Stimulated activated CD4-positive, alpha-beta T cell treated with anti-CD3 and anti-CD28 coated beads, Interleukin-15, amount 100 ng/mL, for 1 hour (primary cell): ENCODE measurements at places on chromosomes 13 and 19.

DNA sequence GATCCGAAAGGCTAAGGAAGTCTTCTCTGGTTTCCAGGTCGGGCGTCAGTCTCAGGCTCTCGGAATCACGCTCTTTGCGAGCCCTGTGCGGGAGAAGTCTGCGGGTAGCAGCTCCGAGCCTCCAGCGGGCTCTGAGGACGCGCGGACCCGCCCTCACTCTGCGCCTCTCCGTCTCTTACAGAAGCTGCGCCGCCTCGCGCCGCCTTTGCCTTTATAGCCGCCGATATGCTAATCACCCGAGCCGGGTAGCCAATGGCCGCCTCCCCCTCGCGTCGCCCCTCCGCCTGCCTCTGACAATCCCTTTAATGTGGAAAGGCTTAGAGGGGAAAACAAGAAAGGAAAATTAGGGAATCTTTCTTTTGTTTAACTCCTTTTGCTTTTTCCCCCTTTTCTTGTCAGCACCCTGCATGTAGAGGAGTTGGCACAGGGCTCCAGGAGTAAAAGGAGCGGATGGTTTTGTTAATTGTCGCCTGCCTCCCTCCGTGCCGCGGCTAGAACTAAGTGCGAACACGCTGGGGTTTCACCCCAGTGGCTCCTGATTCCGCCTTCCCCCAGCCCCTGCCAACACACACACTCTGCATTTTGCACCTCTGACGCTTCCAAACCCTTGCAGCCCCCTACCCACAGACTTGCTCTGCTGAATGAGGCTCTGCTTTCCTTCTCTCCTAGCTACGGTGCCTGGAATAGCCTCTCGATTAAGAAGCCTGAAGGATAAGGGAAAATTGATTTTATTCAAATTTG, at the start of gene PCDH8:
TSS of gene PCDH8 (minus strand) at position 186 of the 741 bp plus-strand sequence. CDS start 204 bp downstream, outside the sequence.
- DNase-seq = no peak

DNA sequence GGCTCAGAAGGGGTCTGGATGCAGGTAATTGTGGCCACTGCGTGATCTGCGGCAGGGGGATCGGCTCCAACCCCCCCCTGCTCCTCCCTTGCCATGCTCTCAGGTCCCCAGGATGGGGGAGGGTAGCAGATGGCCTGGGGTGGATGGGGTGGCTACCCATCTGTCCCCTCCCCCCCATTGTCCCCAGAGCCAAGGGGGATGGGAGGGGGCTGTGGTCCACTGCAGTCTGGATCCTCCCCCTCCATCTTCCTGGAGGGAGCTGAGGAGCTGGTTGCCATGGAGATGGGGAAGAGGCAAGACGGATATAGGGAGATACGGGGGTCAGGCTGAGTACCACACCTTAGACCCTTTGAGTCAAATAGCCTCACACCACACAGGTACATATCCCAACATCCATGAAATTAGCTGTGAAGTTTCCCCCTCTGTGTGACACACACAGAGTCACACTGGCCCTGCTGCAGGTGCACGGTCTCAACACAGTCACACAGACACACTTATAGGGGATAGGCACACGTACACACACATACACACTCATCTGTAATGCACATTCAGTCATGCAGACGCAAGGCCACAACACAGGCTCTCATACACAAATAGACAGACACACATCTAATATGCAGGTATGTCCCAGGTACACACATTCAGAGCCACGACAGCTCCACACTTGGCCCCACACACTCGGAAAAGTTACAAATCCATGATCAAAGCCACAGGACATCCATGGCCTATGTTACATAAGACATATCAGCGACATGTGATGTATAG, 1.8 kb upstream of the NOVA2 start:
- no peak for DNase-seq

DNA sequence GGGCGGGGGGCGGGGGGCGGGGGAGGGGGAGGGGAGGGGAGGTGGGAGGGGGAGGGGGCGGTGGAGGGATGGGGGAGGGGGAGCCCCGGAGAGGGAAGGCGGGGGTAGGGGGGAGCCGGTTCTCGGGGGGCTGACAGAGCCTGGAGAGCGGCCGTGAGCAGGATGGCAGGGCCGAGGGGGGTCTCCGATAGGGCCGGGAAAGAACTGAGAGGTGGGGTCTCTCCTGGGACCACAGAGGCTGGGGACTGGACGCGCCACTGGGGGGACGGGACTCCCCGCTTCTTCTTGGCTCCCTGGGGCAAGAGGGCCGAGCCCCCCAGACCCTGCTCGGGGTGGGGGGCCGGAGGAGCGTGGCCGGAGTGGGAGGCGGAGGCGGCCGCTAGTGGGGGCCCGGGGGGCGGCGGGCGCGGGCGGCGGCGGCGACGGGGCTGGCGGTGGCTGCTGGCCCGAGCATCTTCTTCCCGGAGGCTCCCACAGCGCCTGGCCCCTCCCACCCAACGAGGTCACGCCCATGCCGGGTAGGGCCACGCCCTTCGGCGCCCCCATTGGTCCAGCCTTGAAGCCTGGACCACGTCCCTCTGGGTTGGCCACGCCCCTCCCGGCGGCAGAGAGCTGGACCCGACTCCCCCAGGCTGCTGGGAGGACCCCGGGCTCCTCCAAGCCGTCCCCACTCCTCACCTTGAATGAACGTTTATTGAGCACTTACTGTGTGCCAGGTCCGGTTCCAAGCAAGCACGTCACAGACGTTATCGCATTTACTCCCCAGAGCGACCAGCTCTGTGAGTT, at the start of gene NOVA2:
TSS of gene NOVA2 (minus strand) at position 313 of the 786 bp plus-strand sequence. CDS start 514 bp downstream, outside the sequence.
- DNase-seq = no peak

DNA sequence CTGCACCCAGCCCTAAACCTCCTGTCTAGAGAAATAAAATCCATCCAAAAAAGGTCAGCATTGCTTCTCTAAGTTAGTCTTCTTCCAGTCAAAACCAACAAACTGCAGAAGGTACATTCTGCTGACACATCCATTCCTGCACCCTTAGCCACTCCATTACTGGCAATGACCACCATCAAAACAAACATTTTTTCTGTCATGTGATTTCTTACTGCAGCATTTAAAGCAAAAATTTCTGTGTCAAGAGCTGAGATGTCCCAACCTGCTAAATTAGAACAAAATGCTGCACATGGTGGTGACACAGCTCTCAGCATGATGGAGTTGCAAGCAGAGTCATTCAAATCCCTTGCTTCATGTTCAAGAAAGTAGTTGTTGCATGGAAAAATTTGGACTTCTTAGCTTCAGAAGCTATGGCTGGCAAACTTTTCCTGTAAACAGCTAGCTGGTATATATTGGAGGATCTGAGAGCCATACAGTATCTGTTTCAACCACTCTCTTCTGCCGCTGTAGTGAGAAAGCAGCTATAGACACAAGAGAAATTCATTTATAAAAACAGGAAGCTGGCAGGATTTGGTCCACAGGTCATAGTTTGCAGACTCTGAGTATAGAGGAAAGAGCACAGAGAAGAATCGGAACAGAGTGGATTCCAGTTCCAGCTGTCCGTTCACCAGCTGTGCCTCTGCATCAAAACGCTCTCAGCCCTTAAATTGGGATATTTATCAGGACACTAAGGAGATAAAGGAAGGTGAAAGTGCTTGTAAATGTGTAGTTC, 17.4 kb downstream of the RUBCNL start:
- DNase-seq = no peak

DNA sequence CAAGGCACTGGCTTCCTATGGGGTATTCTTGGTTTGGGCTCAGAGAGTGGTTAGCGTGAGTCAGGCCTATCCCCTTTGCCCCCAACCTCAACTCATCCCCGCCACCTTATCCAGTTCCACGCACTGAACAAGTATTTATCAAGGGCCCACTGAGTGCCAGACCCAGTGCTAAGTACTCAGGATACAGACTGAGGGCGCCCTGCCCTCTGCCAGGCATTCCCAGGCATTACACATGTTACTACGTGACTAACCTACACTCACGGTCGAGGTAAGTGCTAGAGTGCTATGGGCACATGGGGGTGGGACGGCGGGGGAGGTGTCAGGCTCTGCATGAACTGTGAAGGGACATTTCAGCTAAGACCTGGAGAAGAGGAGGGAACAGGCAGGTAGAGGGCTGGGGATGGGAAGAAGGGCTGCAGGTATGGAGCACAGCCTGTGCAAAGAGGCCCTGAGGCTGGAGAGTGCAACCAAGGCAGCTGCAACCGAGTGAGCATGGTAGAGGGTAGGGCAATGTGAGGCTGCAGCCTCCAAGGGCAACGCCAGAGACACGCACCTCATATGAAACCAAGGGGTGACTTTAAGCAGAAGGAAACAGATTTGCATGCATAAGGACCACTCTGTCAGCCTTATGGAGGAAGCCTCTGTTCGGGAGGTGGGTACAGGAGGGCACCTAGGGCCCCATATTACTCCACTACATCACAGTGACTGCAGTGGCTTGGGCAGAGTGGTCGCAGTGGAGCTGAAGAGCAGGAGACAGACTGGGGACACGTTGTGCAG, 22.5 kb downstream of the DHRS12 start:
- DNase-seq = no peak

DNA sequence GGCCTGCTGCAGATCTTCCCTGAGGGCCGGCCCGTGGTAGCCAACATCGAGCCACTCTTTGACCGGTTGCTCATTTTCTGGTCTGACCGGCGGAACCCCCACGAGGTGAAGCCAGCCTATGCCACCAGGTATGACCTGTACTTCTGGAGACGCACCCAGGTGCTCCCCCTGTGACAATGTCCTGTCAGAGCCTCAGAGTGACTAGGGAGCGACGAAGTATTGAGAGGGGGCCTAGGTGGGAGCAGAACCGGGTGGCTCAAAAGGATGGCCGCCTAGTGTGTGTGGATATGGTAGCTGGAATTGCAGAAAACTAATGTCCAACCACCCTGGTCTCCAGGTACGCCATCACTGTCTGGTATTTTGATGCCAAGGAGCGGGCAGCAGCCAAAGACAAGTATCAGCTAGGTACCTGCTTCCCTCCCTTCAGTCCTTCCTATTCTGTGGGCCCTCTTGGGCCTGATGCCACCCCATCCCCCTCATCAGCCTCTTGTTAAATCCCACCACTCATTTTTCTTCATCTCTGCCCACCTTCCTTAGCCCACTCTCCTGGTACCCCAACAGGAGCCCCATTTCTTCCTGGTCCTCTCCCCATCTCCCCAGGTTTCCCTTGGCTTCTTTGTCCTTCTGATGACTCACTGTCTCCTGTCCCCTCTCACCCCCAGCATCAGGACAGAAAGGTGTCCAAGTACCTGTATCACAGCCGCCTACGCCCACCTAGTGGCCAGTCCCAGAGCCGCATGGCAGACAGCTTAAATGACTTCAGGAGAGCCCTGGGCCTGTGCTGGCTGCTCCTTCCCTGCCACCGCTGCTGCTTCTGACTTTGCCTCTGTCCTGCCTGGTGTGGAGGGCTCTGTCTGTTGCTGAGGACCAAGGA, 8.4 kb downstream of the EGLN2 start:
- DNase-seq = no peak

DNA sequence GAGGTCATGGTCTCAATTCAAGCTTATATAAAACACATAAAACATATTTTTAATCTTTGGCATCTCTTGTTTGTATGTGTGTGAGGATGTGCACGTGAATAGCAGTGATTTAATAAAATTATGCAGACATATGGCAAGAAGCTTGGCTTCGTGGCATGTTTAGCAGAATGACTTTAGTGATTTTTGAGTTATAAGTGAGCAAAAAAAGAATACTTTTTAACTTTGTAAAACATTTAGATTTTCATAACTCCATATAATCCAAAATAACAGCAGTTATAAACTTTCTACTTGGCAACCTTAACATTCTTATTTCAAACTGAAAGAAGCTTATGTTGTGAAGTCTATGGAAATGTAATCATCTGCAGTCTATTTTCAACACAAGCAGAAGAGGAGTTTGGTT, 120.6 kb downstream of the SLITRK1 start:
- no peak for DNase-seq

- DNase-seq = no peak
Measured at GRCh38 chr13:49217962-49218492, 2.1 kb upstream of the MLNR start.

DNA sequence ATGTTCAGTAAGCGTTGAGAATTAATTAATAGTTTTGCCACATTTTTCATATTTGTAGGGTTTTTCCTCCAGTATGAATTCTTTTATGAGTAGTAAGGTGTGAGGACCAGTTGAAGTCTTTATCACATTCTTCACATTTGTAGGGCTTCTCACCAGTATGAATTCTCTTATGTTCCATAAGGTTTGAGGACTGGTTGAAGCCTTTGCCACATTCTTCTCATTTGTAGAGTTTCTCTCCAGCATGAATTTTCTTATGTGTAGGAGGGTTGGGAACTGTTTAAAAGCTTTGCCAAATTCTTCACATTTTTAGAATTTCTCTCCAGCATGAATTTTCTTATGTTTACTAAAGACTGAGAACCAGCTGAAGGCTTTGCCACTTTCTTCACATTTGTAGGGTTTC, 40.3 kb downstream of the ZNF208 start:
- DNase-seq = no peak

GRCh38 chr13:24218977-24219376, 58.5 kb downstream of the SPATA13 start:
- no peak for DNase-seq
